ENCODE measurements at places on chromosomes 6 and 20.
A peak's percentile ranks its signal among the peaks of the same experiment; 100 is the strongest.

GRCh38 chr20:4896971-4897497, 104.3 kb downstream of the SLC23A2 start:
- peak; percentile 15 for DNase-seq

DNA sequence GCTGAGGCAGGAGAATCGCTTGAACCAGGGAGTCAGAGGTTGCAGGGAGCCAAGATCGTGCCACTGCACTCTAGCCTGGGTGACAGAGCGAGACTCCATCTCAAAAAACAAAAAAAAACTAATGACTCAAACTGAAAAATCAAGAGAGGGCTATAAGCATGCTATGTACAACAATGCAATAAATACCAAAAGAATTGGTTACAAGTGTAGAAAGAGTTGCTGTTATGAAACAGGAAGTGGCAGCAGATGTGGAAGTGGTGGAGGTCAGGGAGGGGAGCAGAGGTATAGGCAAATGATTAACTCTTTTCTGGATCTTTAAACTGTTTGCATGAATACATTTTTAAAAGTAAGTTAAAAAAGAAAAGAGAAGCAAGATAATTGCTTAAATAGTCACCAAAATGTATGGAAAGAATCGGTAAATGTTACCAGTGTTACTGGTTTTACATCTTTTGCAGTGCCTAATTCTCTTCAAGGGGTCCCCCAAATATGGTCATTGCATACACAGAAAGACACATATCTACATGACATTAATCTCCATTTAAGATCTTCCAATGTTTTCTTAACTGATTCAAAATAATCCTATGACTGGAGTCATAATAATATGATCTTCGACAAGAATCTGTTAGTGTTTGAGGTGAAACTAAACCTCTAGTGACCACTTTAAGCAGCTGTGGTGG, 15.0 kb downstream of the CALHM6 start:
- no peak for DNase-seq

GRCh38 chr6:101912311-101912710, 518.8 kb downstream of the GRIK2 start:
- no peak for DNase-seq

GRCh38 chr6:141388666-141389065, 744.1 kb upstream of the GJE1 start:
- no peak for DNase-seq

- DNase-seq, result peak; percentile 66
Measured at GRCh38 chr6:11615214-11615602, 77.7 kb downstream of the TMEM170B start.

- peak; percentile 25 for DNase-seq
Measured at GRCh38 chr6:99282479-99283062, 66.9 kb downstream of the FAXC start.
